Nephron progenitor cell (in vitro differentiated cells): ENCODE measurements at places on chromosomes 11 and 22.

DNA sequence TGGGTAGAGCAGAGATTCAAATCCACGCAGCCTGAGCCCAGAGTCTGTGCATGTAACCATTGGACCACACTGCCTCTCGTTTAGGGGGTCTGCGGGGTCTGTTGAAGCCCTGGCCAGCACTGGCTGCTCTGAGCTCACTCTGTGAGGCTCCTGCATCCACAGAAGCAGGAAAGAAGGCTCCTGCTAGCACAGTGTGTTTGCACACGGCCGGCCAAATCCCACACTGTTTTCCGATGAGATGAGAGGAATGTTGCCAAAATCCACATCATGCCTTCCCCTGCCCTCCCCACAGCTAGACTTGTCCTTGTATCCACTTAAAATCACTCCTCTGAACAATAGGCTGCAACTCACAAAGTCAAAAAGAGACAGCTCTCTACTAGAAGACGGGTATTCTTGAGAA lies 10.6 kb upstream of the SLC22A12 start:
- peaks cover 22% of the 10 kb centered on the region for H3K27me3 ChIP-seq
- no peak overlapping the region for H3K4me3 ChIP-seq
- no peak overlapping the region for H3K27ac ChIP-seq
- H3K36me3 ChIP-seq: no peaks in the 10 kb centered on the region
- DNase-seq: no peak

- no peak overlapping the region for H3K4me3 ChIP-seq
- H3K4me1 ChIP-seq: no peaks in the 10 kb centered on the region
- no peaks in the 10 kb centered on the region for H3K27me3 ChIP-seq
Measured at GRCh38 chr11:88404391-88404790, 66.9 kb upstream of the CTSC start.

DNA sequence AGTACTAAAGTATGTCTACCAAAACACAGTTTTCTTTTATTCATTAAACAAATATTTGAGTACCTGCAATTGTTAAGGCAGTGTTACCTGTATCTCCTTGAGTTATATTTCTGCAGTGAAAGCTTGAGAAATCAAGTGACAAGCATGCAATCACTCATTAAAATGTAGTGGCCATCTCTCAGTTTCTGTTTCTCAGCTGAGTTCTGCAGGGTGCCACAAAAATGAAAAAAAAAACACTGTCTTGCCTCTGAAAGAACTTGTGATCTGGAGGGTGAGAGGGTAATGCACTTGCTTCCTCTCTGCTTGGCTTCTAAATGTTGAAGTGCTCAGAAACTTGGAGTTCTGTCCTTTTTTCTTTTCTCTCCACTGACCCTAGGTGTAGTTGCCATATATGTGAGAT lies 6.8 kb downstream of the QSER1 start:
- H3K4me3 ChIP-seq: no peak overlapping the region
- DNase-seq: no peak
- H3K36me3 ChIP-seq: peaks cover 72% of the 10 kb centered on the region

- H3K36me3 ChIP-seq: peaks cover 24% of the 10 kb centered on the region
- peak; percentile 68 for DNase-seq
- H3K27ac ChIP-seq: no peak overlapping the region
- H3K4me1 ChIP-seq: peaks cover 39% of the 10 kb centered on the region
- peak overlapping the region; percentile 95 for H3K4me3 ChIP-seq
Measured at GRCh38 chr11:36376888-36377758, 81.0 kb downstream of the PRR5L start.

DNA sequence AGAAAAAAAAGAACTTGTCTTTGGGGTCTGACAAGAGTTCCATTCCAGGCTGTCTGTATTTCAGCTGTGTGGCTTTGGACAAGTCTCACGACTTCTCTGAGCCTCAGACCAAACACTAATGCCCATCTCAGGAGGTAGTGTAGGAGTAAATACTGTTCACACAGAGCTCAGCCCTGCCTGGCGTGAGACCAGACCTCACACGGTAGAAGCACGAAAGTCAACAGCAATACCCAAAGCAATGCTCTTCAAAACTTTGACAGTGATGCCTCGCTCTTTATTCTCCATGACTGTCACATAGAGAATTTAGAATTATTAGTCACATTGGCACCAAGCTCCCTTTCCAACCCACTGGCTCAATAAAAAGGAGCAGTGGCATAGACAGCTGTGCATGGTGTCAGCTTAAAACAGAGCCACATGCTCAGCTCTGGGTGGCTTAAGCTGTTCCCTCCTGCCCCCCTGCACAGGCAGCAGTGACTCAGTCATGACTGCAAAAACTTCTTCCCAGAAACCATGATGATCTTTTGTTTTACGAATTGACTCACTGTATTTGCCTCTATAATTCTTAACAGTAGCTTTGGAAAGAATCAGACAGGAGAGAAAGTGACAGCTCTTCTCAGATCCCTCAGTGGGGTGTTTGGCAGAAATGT lies 74.0 kb upstream of the PHF21B start:
- H3K27ac ChIP-seq: no peak overlapping the region
- peaks cover 41% of the 10 kb centered on the region for H3K27me3 ChIP-seq
- peaks cover 7% of the 10 kb centered on the region for H3K4me1 ChIP-seq
- no peak overlapping the region for H3K4me3 ChIP-seq
- no peak for DNase-seq

DNA sequence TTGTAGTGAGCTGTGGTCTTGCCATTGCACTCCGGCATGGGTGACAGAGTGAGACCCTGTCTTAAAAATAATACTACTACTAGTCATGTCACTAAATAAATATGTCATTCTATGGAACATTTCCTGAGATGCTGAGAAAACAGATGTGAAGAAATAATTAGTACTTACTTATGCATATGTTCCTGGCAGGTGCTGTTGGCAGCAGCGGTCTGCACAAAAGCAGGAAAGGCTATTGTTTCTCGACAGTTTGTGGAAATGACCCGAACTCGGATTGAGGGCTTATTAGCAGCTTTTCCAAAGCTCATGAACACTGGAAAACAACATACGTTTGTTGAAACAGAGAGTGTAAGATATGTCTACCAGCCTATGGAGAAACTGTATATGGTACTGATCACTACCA lies 8.8 kb downstream of the ARCN1 start:
- no peak for DNase-seq
- H3K36me3 ChIP-seq: peaks cover 49% of the 10 kb centered on the region
- no peak overlapping the region for H3K4me3 ChIP-seq
- H3K4me1 ChIP-seq: peaks cover 2% of the 10 kb centered on the region
- H3K27me3 ChIP-seq: peaks cover 3% of the 10 kb centered on the region
- H3K27ac ChIP-seq: no peak overlapping the region

DNA sequence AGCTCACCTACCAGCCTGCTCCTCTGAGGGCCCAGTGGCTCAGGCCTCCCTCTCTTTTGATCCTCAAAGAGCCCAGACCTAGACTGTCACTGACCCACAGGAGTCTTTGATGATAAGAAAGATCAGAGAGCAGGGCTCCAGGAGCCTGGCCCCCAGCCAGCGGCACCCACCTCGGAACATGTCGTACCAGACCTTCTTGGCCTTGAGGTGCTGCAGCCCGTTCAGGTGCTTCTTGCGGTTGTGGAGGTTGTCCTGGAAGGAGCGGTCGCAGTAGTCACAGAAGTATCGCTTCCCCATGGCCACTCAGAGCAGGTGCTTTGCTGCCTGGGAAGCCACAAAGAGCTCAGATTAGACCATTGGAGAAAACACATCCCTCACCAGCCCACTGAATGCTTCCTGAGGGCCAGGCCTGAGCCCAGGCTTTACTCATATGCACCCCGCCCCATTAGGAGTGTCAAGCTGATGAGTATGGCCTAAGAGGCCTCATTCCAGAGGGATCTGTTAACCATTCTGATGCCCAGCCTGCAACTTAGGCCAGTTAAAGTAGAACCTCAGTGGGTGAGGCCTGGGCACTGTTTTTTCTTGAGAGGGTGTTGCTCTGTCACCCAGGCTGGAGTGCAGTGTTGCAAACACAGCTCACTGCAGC lies 18.4 kb downstream of the ZMAT5 start:
- H3K4me3 ChIP-seq: no peak overlapping the region
- peaks cover 5% of the 10 kb centered on the region for H3K36me3 ChIP-seq
- peaks cover 21% of the 10 kb centered on the region for H3K4me1 ChIP-seq
- H3K27me3 ChIP-seq: no peaks in the 10 kb centered on the region
- no peak overlapping the region for H3K27ac ChIP-seq
- DNase-seq: no peak

DNA sequence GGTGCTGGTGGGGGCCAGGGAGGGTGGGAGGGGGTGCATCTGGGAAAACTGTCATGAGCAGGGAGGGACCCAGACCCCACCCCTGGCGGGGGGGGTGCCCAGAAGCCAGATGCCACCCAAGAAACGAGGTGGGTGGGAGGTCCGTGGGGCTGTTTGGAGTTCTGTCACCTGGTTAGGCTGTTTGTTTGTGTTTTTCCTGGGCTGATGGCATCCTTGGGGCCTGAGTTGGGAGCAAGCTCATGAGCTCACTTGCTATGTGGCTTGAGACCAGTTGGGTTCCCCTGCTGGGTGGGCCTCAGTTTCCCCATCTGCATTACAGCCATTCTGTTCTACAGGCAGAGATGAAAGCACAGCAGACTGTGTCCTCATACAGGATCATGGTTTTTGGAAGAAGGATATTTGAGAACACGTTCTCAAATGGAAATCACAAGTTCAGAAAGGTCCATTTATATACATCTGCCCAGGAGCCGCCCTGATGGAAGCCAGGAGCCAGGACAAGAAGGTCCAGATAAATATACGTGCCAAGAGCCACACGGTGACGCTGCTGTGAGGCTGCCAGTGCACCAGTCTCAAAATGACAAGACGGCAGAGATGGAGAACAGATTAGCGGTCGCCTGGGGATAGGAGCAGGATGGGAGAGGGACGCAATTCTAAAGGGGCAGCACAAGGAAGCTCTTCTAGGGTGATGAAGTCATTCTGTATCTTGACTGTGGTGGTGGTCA lies 312.9 kb downstream of the MN1 start:
- no peak overlapping the region for H3K27ac ChIP-seq
- peaks cover 36% of the 10 kb centered on the region for H3K27me3 ChIP-seq
- H3K36me3 ChIP-seq: peaks cover 13% of the 10 kb centered on the region
- peaks cover 46% of the 10 kb centered on the region for H3K4me1 ChIP-seq
- no peak overlapping the region for H3K4me3 ChIP-seq

- no peak overlapping the region for H3K4me3 ChIP-seq
- H3K27ac ChIP-seq: peak overlapping the region; percentile 73
- no peaks in the 10 kb centered on the region for H3K36me3 ChIP-seq
- DNase-seq: no peak
Measured at GRCh38 chr11:67404515-67405195, 772 bp downstream of the TBC1D10C start.

- H3K4me1 ChIP-seq: peaks cover 32% of the 10 kb centered on the region
- H3K27ac ChIP-seq: no peak overlapping the region
- H3K36me3 ChIP-seq: no peaks in the 10 kb centered on the region
- H3K27me3 ChIP-seq: peaks cover 66% of the 10 kb centered on the region
- DNase-seq: no peak
- no peak overlapping the region for H3K4me3 ChIP-seq
Measured at GRCh38 chr22:24510637-24511625, 15.8 kb downstream of the UPB1 start.

DNA sequence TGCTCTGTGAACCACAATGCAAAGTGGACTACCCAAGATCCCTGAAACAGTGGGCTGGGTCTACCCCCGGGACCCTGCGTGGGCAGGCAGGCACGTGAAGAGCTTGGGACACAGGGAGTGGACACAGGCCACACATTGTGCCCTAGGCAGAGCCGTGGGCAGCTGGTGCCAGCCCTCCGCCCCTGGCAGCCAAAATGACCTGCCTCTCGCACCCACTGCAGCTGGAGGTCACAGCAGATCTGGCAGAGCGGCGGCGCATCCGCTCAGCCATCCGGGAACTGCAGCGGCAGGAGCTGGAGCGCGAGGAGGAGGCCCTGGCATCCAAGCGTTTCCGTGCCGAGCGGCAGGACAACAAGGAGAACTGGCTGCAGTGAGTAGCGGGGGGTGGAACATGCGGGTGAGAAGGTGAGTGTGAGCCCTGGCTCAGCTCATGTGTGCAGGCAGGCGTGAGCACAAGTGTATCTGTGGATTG lies 6.7 kb downstream of the SMTN start:
- H3K27ac ChIP-seq: no peak overlapping the region
- H3K27me3 ChIP-seq: no peaks in the 10 kb centered on the region
- H3K36me3 ChIP-seq: peaks cover 3% of the 10 kb centered on the region
- DNase-seq: no peak
- H3K4me1 ChIP-seq: peaks cover 18% of the 10 kb centered on the region
- no peak overlapping the region for H3K4me3 ChIP-seq

GRCh38 chr22:27952779-27953178 lies 33.7 kb upstream of the PITPNB start:
- DNase-seq: no peak
- no peaks in the 10 kb centered on the region for H3K27me3 ChIP-seq
- no peaks in the 10 kb centered on the region for H3K4me1 ChIP-seq

DNA sequence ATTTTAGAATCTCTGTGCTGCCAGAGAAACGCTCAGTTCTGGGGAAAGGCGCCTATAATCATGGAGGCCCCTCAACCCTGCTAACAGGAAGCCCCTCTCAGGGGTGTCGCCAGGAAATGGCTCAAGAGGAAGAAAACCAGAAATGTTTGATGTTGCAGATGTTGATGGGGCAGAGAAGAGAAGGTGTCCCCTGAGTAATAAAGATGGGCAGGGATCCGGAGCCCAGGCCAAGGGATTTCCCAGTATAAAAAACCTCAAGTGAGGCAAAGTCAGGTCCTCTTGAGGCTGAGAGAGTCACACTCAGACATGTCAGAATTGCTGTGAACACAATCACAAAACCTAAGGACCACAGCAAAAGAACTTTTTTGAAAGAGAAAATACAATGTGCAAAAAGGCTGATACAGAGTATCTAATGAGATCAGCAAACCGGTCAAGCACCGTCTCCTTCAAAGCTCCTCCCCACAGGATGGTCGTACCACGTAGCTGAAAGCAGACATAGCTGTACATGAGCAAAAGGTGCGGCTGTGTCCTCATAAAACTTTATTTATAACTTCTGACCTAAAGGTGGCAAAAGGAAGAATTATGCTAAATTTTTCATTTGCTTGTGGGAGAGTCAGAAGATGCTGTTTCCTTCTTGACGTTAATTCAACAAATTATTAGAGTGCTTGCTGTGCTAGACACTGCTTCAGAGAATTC lies 12.2 kb downstream of the MOV10L1 start:
- H3K27ac ChIP-seq: peak overlapping the region; percentile 41
- H3K4me3 ChIP-seq: no peak overlapping the region
- no peak for DNase-seq

- no peak for DNase-seq
- H3K4me3 ChIP-seq: no peak overlapping the region
- H3K27ac ChIP-seq: no peak overlapping the region
- H3K4me1 ChIP-seq: no peaks in the 10 kb centered on the region
Measured at GRCh38 chr11:10379426-10379825, 74.6 kb downstream of the ADM start.

- H3K4me1 ChIP-seq: no peaks in the 10 kb centered on the region
- DNase-seq: no peak
- no peaks in the 10 kb centered on the region for H3K36me3 ChIP-seq
- H3K27me3 ChIP-seq: peaks cover 28% of the 10 kb centered on the region
- H3K27ac ChIP-seq: no peak overlapping the region
Measured at GRCh38 chr22:32181043-32181442, 21.9 kb upstream of the C22orf42 start.

GRCh38 chr11:15490535-15490934 lies 375.8 kb downstream of the INSC start:
- no peak overlapping the region for H3K27ac ChIP-seq
- DNase-seq: no peak
- H3K27me3 ChIP-seq: peaks cover 13% of the 10 kb centered on the region
- no peaks in the 10 kb centered on the region for H3K36me3 ChIP-seq
- H3K4me3 ChIP-seq: no peak overlapping the region
